ENCODE measurements at places on chromosomes 16 and 17.
A peak's percentile ranks its signal among the peaks of the same experiment; 100 is the strongest.

DNA sequence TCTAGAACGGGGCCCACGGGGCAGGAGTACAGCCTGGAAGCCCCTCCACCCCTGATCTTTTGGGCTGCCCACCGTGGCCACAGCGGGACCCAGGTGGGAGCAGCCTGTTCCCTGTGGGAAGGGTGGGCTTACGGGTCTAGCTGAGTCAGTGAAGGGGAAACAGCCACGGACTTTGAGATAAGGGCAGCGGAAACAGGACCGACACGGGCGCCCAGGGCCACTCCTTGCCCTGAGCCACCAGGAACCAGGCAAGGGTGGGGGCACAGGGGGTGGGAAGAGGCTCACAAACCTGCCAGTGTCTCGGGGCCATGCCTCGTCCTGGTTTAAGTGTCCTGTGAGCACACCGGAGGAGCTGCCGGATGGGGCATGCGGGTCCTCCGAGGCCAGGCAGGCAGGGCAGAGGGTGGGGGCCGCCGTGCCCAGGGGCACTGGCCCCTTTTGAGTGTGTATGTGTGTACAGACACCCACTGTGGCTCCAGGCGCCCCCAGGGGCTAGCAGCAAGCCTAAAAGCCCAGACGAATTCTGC is 47.6 kb upstream of the PVALEF start:
- DNase-seq = no peak

- peak; percentile 3 for DNase-seq
Observed at GRCh38 chr17:67942810-67943209, 53.5 kb downstream of the C17orf58 start.

DNA sequence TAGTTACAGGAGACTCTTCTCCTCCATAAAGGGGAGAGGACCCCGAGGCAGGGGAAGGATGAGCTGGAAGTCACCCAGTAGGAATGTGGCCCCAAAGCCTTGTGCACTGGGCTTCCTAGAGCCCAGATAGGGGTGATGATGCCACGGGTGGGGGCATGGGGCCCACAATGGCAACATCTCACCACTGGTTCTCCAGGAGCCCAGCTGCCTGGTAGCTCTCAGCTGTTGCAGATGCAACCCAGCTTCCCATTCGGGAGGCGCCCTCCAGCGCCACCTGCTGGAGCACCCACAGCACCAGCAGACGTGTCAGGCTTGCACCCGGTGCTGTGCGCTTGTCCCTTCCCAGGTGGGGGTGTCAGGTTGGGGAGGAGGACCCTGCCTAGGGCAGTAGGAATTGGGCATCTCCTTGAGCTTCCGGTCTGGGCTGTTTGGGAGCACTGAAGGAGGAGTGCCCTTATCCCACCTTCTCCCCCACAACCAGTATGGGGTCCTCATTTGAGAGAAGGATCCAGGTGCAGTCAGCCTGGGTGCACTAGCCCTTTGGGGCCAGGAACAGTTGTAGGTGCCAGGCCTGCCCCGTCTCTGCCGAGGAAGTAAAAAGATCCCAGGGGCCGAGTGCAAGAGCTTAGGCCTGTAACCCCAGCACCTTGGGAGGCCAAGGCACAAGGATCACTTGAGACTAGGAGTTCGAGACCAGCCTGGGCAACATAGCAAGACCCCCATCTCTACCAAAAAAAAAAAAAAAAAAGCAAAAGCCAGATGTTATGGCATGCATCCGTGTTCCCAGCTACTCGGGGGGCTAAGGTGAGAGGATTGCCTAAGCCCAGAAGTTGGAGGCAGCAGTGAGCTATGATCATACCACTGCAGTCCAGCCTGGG is 14.4 kb downstream of the CDIPT start:
- DNase-seq = peak; percentile 35

DNA sequence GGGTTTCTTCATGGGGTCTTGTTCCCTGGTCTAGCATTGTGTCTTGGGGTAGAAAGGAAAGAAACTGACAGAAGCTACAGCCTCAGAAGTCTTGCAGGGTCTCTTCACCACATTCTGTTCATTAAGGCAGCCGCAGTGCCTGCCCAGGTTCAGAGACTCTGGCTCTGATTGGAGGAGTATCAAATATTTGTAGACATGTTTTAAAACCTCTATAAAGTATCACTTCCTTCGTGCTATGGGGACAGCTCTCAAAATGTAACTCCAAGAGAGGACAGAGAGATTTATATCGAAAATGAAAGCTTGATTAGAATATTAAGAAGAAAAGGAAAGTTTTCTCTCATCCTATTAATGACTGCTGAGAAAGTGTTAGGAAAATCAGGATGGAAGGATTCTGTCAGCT is 107.0 kb upstream of the CACNG3 start:
- DNase-seq = no peak

GRCh38 chr16:89230255-89230654 is 12.8 kb downstream of the ZNF778 start:
- no peak for DNase-seq

DNA sequence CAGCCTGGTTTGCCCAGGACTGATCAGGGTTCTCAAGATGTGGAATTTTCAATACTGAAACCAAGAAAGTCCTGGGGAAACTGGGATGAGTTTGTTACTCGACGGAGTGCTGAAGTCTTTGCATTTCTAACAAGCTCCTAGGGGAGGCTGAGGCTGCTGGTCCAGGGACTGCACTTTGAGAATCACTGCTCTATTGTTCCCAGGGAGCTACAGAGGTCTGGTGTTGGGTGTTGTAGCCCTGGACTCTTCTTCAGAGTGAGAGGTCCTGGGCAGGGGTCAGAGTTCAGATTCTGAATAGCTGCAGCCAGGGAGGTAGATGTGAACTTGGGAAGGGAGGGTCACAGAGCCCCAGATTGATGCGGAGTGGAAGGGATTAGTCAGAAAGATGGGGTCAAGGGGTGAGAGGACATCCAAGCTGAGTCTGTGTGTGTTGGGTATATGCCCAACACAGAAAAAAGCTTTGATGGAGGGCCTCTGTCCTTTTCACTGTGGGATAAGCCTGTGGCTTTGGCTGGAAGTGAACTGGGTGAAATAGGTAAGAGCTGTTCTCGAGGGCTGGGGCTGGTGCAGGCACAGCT is 14.1 kb downstream of the TMEM238L start:
- no peak for DNase-seq
